Lung microvascular endothelial cell (primary cell): ENCODE measurements at places on chromosomes 13 and 19. TPM values are rescaled to one million over a fixed set of nuclear protein-coding genes. Genes with fewer than 3 reads are reported as not detected.

Gene LHFPL6
- 26.4 and 72.6 TPM in 2 replicates for total RNA-seq

Gene NAA16
- total RNA-seq, result 3.5 and 4.6 TPM in 2 replicates

Gene KLK15
- not detected in 2 replicates for total RNA-seq

Gene TNFAIP8L1
- 53.2 and 69.4 TPM in 2 replicates for total RNA-seq

DNA sequence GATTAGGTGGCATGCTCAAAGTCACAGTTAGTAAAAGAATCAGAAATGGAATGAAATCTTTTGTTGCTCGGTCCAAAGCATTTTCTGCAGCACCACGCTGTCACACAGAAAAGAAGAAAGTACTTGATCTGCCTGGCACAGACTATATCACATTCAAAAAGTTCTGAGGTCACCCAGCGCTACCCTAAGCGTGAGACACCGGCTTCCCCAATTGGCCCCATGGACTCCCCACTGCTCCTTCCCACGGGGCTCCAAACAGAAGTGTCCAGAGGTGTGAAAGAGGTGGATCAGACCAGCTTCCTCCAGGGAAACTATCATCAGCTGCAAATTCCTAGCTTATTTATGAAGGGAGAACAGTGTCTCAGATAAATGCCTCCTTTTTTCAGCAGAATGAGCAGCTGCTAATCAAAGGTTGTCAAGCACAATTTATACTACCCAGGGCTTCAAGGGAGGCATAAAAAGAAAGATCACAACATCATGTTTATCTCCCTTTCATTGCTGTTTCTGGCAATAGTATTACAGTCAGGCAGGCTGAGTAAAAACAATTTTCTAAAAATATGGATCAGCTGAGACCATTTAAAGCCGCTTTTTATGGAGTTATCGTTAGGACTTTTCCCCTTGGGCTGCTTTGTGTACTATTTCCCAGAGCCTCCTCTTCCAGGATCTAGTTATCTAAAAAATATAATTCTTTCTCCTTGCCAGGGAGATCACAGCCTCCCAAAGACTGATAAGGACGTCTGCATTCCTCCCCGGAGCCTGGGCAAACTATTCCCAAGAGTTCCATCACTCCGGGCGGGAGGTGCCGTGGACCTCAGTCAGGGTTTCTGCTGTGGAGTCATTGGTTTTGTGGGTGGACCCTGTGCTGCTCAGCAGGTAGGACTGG, 208.0 kb downstream of the LHFPL6 start:
- DNase-seq, result no peak

DNA sequence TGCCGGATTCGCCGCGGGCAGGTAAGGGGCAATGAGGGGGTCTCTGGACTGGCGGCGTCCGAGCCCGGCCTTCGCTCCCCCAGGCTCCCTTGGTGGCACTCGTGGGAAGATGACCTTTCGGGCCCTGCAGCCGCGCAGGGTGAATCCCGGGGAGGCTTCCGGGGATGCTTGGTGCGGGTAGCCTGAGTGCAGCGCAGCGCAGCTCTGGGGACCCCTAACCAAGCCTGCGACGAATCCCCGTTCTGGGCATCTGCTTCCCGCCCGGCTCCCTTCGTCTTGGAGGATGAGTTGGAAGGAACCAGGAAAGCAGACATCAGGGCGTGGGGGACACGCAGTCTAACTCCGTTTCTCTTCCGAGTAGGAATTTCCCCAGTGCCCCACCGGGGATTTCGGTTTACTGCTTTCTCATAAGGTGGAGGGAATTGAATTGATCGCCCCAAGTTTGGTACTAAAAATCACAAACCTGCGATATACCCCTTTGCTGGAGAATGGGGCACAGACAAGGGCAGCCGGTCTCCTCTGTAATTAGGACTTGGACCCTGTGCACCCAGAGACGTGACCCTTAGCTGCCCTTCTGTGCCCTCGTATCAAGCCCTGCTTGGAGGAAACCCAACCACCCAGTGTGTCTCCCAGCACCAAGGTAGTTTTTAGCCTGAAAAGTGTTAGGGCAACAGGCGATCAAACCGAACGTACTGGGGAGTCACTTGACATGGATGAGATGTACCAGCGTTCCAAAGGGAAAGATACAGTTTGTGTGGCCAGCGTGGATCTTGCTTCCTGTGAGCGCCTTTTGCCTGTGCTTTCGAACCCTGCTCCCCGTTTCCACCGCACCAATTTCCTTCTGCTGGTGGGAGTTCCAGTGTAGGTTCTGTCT, 1.0 kb downstream of the GPC5 start:
- DNase-seq, result no peak

GRCh38 chr19:49779731-49780555, 13.1 kb downstream of the AP2A1 start:
- no peak for DNase-seq

DNA sequence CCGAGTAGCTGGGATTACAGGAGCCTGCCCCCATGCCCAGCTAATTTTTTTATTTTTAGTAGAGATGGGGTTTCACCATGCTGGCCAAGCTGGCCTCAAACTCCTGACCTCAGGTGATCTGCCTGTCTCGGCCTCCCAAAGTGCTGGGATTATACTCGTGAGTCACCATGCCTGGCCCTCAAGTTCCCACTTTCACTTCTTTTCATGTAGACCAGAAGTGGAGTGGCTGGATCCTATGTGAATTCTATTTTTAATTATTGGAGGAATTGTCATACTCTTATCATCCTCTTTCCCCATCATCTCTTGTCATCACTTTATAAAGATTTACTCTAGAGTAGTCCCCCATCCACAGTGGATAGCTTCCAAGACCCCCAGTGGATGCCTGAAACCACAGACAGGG, 12.8 kb upstream of the SIGLEC10 start:
- DNase-seq, result no peak

- DNase-seq, result peak; percentile 55
These were observed 209.8 kb downstream of the PCCA start for GRCh38 chr13:100298691-100299090.

DNA sequence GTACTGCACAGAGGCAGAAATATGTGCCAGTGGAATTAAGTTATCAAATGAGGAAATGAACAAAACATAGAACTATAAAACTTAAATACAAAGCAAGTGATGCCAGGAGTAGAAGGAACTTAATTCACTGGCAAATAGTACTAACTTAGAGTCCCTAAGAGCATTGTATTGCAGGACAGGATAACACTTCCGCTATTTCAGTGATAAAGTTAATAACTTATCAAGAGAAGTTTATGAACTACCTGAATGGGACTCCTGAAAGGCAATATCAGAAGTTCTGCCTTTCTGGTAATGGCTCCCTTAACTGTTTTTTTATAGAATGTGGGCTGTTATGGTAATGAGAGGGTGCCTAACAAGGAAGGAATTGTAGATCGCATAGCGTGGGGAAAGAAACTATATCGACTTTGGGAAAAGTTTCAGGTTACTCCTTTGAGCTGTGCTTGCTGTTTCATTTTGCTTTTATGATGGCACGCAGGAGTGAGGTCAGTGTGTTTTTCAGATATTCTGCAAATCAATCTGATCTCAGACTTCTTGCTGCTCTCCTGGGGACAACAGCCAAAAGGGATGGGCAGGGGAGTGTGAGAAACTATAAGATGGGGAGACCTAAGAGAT, 95.3 kb upstream of the MLNR start:
- no peak for DNase-seq

- DNase-seq, result no peak
These were observed 5.8 kb upstream of the TMC4 start for GRCh38 chr19:54178581-54179261.

- peak; percentile 22 for DNase-seq
These were observed 132.7 kb upstream of the KL start for GRCh38 chr13:32883474-32883873.

- DNase-seq, result no peak
These were observed 313.4 kb upstream of the DACH1 start for GRCh38 chr13:72180253-72180952.

GRCh38 chr19:12891553-12892021, 627 bp downstream of the GCDH start:
- DNase-seq, result no peak

DNA sequence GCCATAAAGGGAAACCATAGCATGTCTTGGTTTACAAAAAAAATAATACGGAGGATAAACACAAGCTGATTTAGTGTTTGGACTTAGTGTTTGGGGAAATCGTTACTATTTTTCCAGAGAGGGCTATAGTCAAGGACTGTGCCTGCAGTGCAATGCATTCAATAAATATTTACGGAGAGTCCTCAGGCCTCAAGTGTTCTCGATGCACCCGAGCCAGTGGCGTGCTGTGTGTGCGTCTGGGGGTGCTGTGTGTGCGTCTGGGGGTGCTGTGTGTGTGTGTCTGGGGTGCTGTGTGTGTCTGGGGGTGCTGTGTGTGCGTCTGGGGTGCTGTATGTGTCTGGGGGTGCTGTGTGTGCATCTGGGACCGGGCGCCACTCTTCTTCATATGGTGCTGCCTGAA, 71.7 kb upstream of the GTF3A start:
- DNase-seq, result no peak

DNA sequence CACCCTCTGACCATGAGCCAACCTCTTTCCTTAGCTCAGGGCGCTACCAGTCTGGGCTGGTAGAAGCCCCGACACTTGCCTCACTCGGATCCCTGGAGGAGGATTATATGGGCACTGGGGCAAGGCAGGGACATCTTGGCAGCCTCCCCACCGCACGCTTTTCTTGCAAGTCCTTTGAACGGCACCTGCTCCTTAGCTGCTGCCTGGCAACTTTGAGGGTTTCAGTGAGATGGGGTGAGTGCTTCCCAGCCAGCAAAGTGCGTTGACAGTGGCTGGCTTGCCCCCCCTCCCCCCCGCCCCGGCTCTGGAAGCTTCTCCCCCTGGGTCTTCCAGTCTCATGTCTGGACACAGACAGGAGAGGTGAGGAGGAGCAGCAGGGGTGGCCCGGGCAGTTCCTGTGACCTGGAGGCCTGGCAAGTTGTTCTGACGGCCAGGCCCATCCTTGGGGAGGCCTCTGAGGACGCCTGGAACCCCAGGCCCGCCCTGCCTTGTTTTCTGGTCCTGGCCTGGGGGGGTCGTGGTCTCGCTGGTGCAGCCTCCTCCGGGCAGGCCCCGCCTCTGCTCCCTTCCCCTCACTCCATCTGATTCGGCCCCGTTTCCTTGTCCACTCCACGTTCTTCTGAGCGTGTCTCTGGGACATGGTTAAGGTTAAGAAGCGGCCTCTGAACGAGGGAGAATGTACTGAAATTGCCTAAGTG, 75.2 kb downstream of the ATP11A start:
- no peak for DNase-seq
